PC-3 (cell line): ENCODE measurements at places on chromosomes 12 and 14. TPM values are rescaled to one million over a fixed set of nuclear protein-coding genes. Genes with fewer than 3 reads are reported as not detected.

DNA sequence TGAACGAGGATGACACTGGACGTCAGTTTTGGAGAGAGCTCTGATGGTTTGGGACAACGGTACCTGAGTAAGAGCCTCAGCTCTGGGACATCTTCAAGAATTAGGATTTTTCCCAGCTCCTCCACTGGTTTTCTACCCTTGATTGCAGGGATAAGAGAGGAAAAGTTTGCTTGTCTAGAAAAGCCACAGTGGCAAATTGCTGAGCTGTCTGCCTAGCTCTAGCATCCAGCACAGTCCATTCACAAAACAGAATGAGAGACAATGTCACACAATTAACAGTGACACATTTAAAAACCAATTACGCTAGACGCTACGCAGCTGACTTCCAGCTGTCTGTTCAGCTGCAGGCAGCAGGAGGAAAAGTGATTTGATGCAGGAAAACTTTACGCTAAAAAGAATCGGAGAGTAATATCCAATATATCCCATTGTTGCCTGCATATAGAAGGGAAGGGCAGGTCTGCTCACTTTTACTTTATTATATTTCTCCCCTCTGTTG is 168.1 kb upstream of the PRICKLE1 start:
- DNase-seq: no peak

- no peak for DNase-seq
Observed at GRCh38 chr12:46948936-46949545, 123.2 kb upstream of the SLC38A4 start.

GRCh38 chr12:132430838-132431774 is 58.8 kb upstream of the FBRSL1 start:
- DNase-seq: no peak

ERH gene
- 128 and 132 TPM in 2 replicates for total RNA-seq

GRCh38 chr12:66115071-66115600 is 15.4 kb downstream of the LLPH start:
- DNase-seq: no peak

TMCC3 gene
- total RNA-seq: 4.7 and 6.5 TPM in 2 replicates

DNA sequence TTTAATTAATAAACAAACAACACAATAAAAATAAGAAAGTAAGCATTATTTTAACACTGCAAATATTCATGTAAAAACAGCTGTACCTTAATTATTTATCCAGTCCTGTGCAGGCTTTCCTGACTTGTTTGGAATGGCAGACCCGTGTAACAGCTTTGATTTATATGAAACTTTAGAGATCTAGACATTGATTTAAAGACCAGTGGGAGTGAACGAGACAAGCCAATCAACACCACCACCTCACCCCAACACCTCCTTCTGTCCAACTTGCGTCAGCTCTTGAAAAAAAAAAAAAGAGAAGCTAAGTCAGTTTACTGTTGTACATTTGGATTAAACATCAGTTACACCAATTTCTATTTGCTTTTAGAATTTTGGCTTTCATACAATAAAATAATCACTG is 22.3 kb downstream of the SLC38A4 start:
- no peak for DNase-seq

TSPAN11 gene
- total RNA-seq: not detected in 2 replicates
